Upper lobe of right lung (tissue), 1 donor: ENCODE measurements at places on chromosomes 2 and 18. TPM values are rescaled to one million over a fixed set of nuclear protein-coding genes. Genes with fewer than 3 reads are reported as not detected.

The CLASP1 gene
- total RNA-seq = 44.5 TPM

The LRRFIP1 gene
- 178 TPM for total RNA-seq

DNA sequence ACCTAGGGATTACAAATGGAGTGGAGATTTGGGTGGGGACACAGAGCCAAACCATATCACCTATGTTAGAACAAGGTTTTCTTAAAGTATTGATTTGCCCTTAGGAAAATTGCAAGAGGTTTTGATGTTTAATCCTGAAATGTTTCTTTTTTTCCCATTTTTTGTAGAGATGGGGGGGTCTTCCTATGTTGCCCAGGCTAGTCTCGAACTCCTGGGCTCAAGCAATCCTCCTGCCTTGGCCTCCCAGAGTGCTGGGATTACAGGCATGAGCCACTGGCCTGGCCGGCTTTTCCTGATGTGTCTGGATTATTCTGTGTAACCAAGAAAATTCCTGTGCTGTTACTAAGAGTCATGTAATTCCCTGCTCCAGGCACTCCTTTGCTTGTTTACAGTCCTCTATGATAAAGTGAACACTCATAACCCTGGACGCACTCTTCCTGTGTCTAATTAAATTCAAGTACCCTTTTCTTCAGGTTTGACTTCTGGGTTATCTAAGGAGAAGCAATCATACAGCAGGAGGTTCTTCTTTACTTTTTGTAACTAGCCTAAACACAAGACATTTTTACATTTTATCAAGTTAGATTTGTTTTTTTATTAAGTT lies 15.0 kb upstream of the CTDP1 start:
- DNase-seq = no peak

The HNRNPLL gene
- 56.8 TPM for total RNA-seq

GRCh38 chr2:31694444-31694843 lies 113.7 kb upstream of the SRD5A2 start:
- no peak for DNase-seq

GRCh38 chr18:48541026-48541746 lies 2.4 kb downstream of the CTIF start:
- DNase-seq = peak; percentile 89

The PKP4 gene
- total RNA-seq = 74.7 TPM

DNA sequence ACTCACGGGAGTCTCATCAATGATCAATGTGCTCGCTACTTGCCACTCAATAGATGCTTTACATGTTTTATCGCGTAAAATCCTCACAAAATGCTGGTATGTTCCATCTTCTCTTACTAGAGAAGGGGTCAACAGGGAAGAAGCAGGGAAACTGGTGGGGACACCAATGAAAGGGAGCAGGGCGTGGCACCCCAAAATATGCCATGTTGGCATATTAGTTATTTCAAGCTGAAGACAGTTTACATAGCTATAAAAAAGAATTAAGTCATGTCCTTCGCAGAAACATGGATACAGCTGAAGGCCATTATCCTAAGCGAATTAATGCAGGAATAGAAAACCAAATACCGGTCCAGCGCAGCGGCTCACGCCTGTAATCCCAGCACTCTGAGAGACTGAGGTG lies 8.1 kb upstream of the ZNF236 start:
- DNase-seq = no peak
